ENCODE measurements at places on chromosomes 13 and 19. TPM values are rescaled to one million over a fixed set of nuclear protein-coding genes. Genes with fewer than 3 reads are reported as not detected.

The CYP2F1 gene
- not detected for total RNA-seq

The C19orf18 gene
- 0.21 TPM for total RNA-seq

The PCDH9 gene
- total RNA-seq = 0.18 TPM

The C13orf42 gene
- total RNA-seq = not detected

The RDH8 gene
- total RNA-seq = not detected

The C1QTNF9 gene
- total RNA-seq = not detected

The SLC10A2 gene
- not detected for total RNA-seq

The CGB2 gene
- not detected for total RNA-seq

The CLEC4M gene
- not detected for total RNA-seq

The NTN5 gene
- 0.55 TPM for total RNA-seq

The CATSPERD gene
- total RNA-seq = not detected

The EXOC3L2 gene
- not detected for total RNA-seq

The PGLYRP2 gene
- total RNA-seq = not detected

The CGB3 gene
- not detected for total RNA-seq

The FCAR gene
- not detected for total RNA-seq

The IGLON5 gene
- total RNA-seq = 7.0 TPM

The CHERP gene
- total RNA-seq = 79.1 TPM

The PRR36 gene
- total RNA-seq = 0.05 TPM

The ZNF844 gene
- total RNA-seq = 2.0 TPM

The RASGRP4 gene
- total RNA-seq = 20.0 TPM

The TMEM147 gene
- 121 TPM for total RNA-seq

The LENG9 gene
- 8.1 TPM for total RNA-seq

The TSKS gene
- 2.3 TPM for total RNA-seq

The GRWD1 gene
- 77.6 TPM for total RNA-seq

The ACP7 gene
- not detected for total RNA-seq

The ONECUT3 gene
- not detected for total RNA-seq

The CEACAM21 gene
- 16.6 TPM for total RNA-seq

The ZNF546 gene
- 5.2 TPM for total RNA-seq

The RINL gene
- 73.4 TPM for total RNA-seq

The CAMSAP3 gene
- total RNA-seq = 0.23 TPM

The PINLYP gene
- 9.1 TPM for total RNA-seq

The HS6ST3 gene
- total RNA-seq = not detected

The GRIN2D gene
- total RNA-seq = 0.34 TPM

The ZNF525 gene
- total RNA-seq = 15.0 TPM

The NACC1 gene
- total RNA-seq = 117 TPM

The PLIN5 gene
- not detected for total RNA-seq

The PDE4C gene
- total RNA-seq = 0.14 TPM

The SPACA6 gene
- 10.9 TPM for total RNA-seq

The TRIM28 gene
- 662 TPM for total RNA-seq

The METTL21C gene
- total RNA-seq = not detected

The RXFP2 gene
- total RNA-seq = not detected

The C1QTNF9B gene
- not detected for total RNA-seq

The C5AR1 gene
- 1.1 TPM for total RNA-seq

The NALCN gene
- total RNA-seq = not detected

The FGF22 gene
- total RNA-seq = not detected

The TMEM145 gene
- total RNA-seq = 0.85 TPM

The PBX4 gene
- 23.4 TPM for total RNA-seq

The CCDC194 gene
- 2.4 TPM for total RNA-seq

The ZNF627 gene
- total RNA-seq = 8.3 TPM

The TSSK6 gene
- 2.6 TPM for total RNA-seq

The LRRC63 gene
- total RNA-seq = 0.71 TPM

The CADM4 gene
- 0.39 TPM for total RNA-seq
